Hematopoietic multipotent progenitor cell treated with erythropoietin and hydrocortisone succinate and interleukin-3 and kit ligand, for 4 days (in vitro differentiated cells): ENCODE measurements at places on chromosomes 6 and 20.

GRCh38 chr6:66940003-66940402 is 1233.0 kb upstream of the EYS start:
- DNase-seq: no peak

- DNase-seq: no peak
These were observed at the start of gene LTA for GRCh38 chr6:31572041-31572911. LTA (plus strand) TSS chr6:31572289; CDS start chr6:31572743, 454 bp downstream.

- DNase-seq: no peak
These were observed 460.2 kb downstream of the COL12A1 start for GRCh38 chr6:74745670-74746069.

DNA sequence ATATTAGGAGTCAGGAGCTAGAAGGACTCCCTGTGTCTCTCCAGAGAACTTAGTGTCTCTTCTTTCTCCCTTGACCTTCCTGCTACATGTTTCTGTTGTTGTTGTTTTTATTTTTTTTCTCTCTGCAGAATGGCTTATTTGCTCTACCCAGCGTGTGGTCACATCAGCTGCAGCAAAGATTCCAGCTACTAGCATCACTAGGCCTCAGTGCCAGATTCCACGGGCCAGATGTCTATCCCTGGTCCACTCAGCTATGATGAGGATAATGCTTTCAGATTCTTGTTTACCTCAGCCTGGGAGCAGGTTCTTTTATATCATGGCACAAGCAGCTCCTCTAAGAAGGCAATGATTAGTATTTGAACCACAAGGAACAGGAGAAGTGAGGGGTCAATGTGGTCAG is 110.0 kb downstream of the PLCB1 start:
- no peak for DNase-seq

- no peak for DNase-seq
These were observed 22.7 kb upstream of the MAPRE1 start for GRCh38 chr20:32796981-32797451.

DNA sequence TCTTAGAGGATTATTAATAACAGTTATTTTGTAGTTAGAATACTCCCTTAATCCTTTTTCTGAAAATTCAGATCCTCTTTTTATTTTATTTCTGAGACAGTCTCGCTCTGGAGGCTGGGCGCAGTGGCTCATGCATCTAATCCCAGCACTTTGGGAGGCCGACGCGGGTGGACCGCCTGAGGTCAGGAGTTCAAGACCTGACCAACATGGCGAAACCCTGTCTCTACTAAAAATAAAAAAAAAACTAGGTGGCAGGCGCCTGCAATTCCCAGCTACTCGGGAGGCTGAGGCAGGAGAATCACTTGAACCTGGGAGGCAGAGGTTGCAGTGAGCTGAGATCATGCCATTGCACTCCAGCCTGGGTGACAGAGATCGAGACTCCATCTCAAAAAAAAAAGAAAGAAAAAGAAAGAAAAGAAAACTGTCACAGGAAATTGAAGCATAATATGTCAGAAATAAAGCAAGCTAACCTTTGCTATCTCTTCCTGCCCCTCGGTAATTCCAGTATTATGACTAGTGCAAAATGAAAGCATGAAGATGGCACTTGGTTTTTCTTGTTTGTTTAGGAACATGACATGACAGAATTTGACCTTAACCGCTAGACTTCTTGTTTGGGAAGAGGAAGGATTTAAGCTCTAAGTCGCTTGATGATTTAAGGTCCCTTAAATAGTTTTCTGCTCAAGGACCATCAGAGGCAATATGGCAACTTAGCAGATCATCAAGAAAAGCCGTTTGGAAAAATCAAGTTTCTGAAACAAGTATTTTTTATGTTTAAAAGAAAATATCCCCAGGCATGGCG is 1.8 kb upstream of the RBM39 start:
- DNase-seq: peak; percentile 67

DNA sequence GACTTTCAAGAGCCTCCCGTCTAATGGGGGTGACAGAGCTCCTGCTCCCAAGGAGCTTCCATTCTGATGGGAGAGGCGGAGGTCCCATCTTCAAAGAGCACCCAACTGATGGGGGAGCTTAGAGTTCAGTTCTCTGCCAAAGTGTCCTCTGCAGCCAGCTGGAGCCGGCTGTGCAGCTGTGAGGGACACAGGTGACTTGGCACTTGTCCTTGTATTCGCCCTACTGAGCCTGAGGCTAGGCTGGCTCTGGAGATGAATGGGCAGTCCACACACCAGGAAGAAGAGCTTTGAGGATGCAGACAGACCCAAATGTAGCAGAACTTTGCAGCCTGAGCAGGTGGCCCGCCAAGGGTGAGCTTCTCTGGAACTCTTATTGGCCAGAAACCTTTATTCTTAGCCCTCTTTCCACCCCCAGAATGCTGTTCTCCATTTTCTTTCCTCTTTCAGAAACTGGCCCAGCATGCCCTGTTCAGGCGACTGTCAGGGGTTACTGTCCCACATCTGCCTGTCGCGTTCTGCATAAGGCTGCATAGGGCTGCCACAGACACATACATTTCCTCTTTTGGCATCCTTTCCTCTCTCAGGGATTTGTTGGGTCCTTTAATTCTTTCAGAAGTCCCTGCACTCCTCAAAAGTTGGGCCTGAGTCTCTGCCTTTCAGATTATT is 108.7 kb upstream of the LRFN2 start:
- DNase-seq: no peak

GRCh38 chr6:12903246-12903645 is 186.7 kb downstream of the PHACTR1 start:
- peak; percentile 14 for DNase-seq

DNA sequence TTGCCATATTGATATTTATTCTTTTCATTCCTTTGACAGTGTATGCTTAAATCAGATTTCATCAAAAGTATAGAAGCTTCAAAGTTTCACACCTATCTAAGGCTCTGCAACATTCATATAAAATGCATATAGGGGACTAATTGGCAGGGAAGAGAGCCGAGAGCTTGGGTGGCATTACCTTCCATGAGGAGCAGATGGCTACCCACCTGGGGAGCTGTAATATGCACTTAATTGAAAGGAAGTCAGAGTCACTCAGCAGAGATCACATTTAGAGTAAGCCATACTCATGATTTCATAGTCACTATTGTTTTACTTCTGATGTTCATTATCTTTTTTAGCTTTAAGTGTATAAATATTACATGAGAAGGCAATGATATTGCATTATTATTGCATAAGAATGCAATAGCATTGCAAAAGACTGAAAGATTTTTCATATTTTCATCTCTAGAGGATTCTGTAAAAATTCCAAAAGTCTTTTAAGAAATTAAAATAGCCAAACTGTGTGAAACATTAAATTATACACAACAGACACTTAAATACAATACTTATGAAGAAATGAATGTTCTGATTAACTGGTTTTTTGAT is 1305.2 kb downstream of the EPHA7 start:
- DNase-seq: no peak

GRCh38 chr20:58692579-58693225 is at the start of gene NPEPL1:
NPEPL1 (plus strand) TSS chr20:58692800; CDS start chr20:58692901, 101 bp downstream.
- DNase-seq: peak; percentile 89

DNA sequence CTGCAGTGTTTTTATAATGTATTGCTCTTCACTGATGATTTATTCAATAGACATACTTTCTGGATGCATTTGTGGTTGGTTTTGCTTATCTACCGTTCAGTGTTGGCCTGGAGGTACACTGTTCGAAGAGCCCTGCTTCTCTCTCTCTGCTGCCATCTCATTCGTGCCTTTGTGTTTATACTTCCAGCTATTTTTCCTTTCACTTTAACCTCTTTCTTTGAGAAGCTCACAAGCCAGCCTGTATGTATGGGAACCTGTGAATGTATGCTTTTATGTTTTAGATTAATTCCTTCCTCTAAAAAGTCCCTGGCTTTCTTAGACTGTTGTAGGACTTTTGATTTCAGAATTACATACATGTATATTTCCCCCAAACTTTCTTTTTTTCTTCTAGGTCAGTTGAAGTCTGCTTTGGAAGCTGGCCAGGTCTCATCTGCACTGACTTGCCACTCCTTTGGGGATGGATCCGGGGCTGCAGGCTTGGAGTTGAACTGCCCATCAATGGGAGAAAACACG is 83.0 kb downstream of the SCAND1 start:
- DNase-seq: peak; percentile 38

DNA sequence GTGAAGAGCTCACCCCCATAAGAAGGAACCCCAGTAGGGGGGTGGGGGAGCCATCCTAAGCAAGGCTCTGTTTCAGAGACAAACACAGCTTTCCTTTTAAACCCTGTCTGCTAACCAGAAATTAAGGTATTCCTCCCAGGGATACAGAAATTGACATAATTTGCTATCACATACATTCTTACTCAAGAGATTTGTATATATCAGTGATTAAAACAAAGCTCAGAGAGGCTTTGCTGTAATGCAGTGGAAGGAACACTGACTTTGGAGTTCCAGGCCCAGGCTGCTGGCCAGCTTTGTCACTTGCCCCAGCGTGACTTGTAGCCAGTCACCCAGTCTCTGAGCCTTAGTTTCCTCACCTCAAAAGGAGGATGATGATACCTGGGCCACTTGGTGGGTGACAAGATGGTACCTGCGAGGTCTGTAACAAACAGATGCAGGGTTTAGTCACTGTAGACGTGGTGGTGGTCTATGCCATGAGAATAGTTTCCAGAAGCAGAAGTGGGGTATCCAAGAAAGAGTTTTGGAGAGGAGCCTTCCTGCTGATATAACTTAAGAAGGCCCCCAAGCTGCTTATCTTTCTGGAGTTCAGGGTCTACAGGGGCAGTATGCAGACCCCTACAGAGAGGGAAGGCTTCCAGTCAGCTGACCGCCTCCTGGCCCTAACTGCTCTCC is 3.2 kb upstream of the FOXF2 start:
- DNase-seq: no peak

GRCh38 chr6:83893024-83893423 is 33.5 kb downstream of the CYB5R4 start:
- DNase-seq: no peak

GRCh38 chr6:70834520-70834919 is 122.3 kb downstream of the B3GAT2 start:
- DNase-seq: no peak

- DNase-seq: no peak
These were observed 7.5 kb downstream of the TRIM39 start for GRCh38 chr6:30334075-30334783.

- no peak for DNase-seq
These were observed 891 bp upstream of the GHRH start for GRCh38 chr20:37262505-37262904.

- no peak for DNase-seq
These were observed 109.0 kb upstream of the COL21A1 start for GRCh38 chr6:56356426-56356825.

GRCh38 chr6:31734247-31734820 is 2.0 kb downstream of the CLIC1 start:
- no peak for DNase-seq

- DNase-seq: no peak
These were observed 8.3 kb downstream of the TFAP2A start for GRCh38 chr6:10406556-10406955.

GRCh38 chr6:149985481-149985937 is 21.8 kb downstream of the ULBP1 start:
- DNase-seq: no peak

DNA sequence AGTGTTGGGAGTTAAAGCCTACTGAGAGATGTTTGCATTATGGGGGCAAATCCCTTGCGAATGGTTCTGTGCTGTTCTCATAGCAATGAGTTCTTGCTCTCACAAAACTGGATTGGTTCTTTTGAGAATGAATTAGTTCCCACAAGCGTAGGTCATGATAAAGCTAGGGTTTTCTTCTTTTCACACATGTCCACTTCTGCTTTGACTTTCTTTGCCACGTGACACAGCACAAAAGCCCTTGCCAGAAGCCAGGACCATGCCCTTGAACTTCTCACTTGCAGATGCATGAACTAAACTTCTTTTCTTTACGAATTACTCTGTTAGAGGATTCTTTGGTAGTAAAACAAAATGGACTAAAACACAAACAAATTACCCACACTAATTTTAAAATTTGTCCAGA is 922.8 kb downstream of the EPHA7 start:
- DNase-seq: no peak

GRCh38 chr20:44010162-44010704 is 95.6 kb downstream of the TOX2 start:
- DNase-seq: peak; percentile 94

- DNase-seq: no peak
These were observed 72.9 kb downstream of the ATG5 start for GRCh38 chr6:106252687-106253086.

- DNase-seq: no peak
These were observed 292.1 kb downstream of the ADGB start for GRCh38 chr6:146890644-146891434.

GRCh38 chr6:138406443-138406842 is 2.4 kb downstream of the HEBP2 start:
- peak; percentile 71 for DNase-seq

GRCh38 chr20:50146214-50146613 is 7.3 kb downstream of the PEDS1 start:
- no peak for DNase-seq

DNA sequence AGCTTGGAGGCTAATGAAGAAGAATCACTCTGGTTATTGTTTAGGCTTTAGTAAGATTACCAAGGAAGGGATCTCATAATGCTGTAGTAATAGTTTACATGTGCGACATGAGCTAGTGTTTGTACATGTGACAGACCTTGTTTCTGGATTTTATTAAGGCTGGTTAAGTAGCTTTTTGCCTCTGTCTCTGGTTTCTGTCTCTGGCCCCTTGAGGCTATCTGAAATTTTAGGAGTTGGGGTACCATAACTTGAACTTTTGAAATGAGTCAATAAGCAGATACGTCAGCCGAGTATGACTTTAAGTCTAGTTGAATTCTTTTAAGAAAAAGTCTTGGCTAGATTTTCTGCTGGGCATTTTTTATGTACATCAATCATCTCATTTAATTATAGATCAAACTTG is 9.5 kb downstream of the CBFA2T2 start:
- no peak for DNase-seq

- no peak for DNase-seq
These were observed 77.0 kb downstream of the DTNBP1 start for GRCh38 chr6:15585760-15586214.

DNA sequence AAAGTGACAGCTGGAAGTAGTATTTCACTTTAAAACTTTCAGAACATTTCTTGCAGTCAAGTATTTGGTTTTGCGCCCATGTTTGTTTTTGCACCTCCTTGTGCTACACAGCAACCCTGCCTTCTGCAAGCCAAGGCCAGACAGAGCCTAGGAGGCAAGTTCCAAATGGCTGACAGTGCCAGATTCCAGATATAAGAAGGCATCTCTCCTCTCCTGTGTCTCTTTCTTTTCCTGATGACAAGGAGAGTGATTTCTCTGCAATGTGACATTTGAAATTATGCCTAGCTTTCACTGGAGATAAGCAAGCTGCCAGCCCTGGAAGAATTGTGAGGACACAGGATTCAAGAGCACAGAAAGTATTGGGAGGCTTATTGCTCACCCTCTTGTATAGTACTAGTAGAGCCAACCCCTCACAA is 149.1 kb upstream of the TENT5A start:
- DNase-seq: no peak

DNA sequence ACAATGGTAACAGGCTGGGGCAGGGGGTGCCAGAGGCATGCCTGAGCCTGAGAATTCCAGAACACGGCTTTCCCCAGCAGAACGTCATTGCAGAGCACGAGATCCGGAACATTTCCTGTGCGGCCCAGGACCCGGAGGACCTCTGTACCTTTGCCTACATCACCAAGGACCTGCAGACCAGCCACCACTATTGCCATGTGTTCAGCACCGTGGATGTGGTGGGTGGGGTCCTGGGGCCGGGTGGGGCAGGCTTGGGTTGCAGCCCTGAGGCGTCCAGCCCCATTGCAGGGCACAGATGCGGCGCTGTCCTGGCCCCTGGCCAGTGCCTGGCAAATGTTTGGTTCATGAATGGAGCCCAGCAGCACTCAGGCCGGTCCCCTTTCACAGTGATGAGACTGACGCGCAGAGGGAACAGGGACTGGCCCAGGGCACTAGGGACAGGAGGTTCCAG is 57.1 kb downstream of the TCP11 start:
- no peak for DNase-seq

- peak; percentile 65 for DNase-seq
These were observed 82.9 kb upstream of the FOXP4 start for GRCh38 chr6:41463062-41463930.
